ENCODE measurements at places on chromosomes 7 and 10.
A peak's percentile ranks its signal among the peaks of the same experiment; 100 is the strongest.

- no peak for DNase-seq
These were observed 1.2 kb downstream of the ZWINT start for GRCh38 chr10:56359837-56360236.

- no peak for DNase-seq
These were observed 206.2 kb downstream of the PPP1R9A start for GRCh38 chr7:95113590-95113989.

- DNase-seq, result no peak
These were observed 336.0 kb downstream of the AUTS2 start for GRCh38 chr7:69934144-69934903.

DNA sequence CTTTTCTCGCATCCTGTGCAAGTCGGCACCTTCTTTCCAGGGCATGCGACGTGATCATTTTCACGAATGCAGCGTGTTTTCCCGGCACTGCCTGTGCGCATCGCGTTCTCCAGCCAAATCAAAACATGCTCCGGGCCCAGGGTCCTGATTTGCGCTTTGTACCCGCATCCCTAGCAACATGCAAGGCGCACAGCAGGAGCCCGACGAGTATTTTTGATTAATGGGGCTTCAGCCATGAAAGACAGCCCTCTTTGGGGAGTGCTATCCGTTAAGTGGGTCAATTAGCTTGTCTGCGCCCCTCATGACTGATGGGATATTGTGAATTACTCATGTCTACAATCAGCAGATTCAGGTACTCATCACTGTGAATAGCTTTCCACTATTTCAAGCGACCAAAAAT is 243.3 kb upstream of the RNF32 start:
- no peak for DNase-seq

DNA sequence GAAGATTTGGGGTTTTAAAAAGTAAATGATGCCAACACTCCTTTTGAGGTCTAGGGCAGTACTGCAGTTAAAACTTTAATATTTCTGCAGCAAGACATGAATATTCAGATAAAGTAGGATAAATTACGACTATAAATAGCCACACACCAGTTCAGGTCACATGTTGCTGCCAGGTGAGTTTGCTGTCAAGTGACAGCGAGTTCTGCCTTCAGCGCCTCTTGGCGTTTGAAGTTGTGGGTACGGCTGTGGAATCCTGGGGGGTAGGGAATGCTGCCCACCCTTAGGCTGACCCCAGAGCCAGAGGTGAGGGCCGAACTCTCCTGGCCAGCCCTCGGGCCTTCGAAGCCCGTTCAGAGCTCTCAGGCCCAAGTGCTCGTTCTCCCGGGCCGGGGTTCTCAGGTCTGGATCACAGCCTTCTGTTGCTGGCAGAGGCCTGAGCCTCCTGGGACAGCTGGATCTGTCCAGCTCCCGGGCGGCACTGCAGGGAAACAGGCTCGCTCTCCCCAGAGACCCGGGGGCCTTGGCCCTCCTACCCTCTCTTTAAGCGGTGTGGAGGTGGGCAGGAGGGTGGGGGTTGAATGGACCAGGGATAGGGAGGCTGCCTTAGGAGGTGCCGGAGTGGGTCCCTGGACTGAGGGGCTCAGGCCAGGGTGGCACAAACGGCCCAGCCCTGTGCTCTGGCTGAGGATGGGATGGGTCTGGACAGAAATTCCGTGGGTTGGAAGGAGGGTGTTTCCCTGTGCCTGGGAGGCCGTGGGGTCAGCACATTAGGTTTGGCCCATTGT is 5.4 kb downstream of the BRI3 start:
- no peak for DNase-seq

DNA sequence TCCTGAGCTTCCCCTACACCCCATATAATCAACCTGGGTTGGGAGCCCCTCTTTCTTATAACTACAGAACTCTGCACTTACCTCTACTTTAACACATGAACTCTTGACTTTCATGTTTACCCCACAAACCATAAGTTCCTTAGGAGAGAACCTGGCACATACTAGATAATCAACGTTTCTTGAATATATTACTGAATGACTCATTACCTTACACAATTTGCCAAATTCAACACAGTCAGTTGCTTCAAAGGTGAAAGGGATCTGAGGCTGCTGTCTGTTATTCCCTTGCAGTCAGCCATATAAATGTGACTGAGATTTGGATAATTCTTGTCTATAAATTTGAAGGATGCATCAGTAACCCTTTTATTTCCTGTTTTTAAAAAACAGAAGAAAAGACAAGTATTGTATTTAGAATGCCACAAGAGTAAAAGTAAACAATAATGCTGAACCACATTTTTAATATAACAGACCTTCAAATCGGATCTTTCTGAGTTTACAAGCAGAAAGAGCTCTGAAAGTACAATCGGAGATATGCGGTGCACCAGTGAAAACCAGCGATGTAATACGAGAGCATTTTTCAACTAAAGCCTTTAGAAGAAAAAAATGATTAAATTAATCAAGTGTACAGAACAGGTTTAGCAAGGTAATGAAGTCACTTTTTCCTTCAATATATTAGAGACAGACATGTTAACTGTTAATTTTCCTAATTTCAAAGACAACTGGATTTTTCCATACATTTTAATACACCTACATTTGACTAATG is 29.5 kb upstream of the LRRC17 start:
- no peak for DNase-seq

- DNase-seq, result no peak
These were observed 14.2 kb upstream of the HPS1 start for GRCh38 chr10:98460837-98461499.

- DNase-seq, result no peak
These were observed 6.9 kb downstream of the PRKAR2B start for GRCh38 chr7:107051376-107051775.

DNA sequence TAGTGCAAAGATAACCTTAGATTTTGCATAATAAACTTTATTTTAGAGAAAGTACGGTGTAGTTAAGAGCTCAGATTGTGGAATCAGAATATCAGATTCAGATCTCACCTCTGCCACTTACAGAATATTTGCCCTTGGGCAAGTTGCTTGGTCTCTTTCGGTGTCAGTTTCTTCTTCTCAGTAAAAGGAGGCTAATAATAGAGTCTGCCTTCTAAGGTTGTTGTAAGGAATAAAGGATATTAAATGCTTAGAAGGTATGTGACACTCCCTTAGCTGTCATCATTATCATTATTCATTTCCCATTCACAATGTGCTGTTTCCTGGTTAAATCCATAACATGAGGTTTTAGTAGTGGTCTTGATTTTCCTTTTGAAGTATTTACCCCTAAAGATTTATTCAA is 42.2 kb downstream of the MPLKIP start:
- no peak for DNase-seq

DNA sequence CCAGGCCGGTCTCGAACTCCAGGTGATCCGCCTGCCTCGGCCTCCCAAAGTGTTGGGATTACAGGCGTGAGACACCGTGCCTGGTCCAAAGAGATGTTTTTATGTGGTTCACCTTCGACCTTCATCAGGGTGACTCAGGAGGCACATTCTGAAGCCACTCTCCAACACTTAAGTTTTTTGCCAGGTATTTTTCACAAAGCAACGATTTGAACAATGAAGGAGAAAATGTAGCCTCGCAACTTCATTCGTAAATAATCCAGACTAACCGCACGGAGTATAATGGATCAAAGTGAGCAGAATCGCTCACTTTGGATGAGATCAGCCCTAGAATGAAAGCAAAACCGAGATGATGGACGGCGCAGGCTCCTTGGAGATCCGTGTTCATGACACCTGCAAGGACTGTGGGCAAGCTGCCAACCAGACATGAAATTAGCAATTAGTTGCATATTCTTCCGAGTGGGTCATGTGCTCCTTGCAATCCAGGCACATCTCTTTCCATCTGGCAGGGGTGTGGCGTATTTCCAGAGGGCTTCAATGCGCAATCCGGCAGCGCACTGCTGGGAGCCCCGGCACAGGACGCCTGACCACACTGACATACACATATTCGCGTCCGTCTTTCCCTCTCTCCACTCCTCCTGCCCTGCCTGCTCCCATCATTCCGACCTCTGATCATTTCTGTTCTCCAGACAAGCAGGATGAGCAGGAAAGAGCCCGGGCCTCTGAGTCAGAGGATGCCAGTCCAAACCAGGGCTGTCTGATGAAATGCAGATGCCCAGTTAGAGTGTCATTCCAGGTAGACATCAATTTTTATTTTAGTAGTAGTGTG is 148.4 kb downstream of the KLF6 start:
- DNase-seq, result no peak

- DNase-seq, result no peak
These were observed 846 bp downstream of the DNAJC1 start for GRCh38 chr10:22002591-22003176.

GRCh38 chr10:103772096-103772845 is 83.1 kb downstream of the SH3PXD2A start:
- peak; percentile 74 for DNase-seq

- DNase-seq, result no peak
These were observed 178.0 kb downstream of the CELF2 start for GRCh38 chr10:11195623-11196022.

GRCh38 chr7:66185680-66186187 is 19.4 kb upstream of the TPST1 start:
- DNase-seq, result no peak

DNA sequence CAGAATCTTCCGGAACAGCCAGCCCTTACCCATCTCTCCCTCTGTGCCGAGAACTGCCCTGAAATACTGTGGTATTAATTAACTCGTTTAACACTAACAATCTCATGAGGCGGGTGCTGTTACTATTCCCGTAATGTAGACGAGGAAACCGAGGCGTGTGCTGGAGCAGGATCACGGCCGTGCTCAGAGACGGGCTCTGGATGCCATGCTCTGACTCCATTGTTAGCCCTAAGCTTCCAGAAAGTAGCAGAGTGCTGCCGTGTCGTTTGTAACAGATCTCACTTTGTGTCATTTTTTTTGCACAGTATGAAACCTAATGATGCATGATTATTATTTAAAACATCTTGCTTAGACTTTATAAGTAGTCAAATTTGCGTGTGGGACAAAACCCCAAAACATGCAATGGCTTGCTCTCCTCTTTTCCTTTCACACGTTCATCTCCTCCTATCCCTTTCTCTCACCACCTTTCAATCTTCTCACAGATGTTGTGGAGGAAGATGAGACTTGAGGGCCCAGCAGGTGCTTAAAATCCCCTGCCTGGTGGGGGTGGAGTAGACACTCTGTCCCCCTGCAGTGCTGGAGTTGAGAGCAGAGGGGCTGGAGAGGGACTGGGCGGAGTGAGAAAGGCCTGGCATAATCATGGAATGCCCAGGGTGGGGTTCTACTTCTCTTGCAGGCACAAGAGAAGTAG is 482 bp upstream of the ACTR3C start:
- DNase-seq, result no peak

DNA sequence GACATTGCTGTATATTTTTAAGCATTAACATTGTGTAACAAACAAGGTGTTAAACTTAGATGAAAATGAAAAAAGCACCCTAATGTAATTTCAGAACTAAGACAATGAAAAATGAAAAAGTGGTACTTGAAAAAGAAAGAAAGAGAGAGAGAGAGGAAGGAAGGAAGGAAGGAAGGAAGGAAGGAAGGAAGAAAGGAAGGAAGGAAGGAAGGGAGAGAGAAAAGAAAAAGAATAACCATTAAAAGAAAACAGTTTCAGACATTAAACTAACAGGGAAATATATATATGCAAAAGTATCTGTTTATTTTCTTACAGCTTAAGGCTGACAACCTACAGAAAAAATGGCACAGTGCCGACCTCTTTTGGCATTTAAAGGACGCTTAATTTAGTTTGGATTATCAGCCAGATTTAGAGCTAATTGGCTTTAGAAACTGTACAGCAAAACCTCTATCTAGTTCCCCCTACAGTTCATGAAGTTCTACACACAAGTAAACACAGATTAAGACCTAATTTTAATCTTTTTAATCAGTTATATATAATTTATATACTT is 13.8 kb downstream of the MTERF1 start:
- no peak for DNase-seq

GRCh38 chr10:132360766-132361447 is 28.9 kb downstream of the LRRC27 start:
- peak; percentile 38 for DNase-seq

DNA sequence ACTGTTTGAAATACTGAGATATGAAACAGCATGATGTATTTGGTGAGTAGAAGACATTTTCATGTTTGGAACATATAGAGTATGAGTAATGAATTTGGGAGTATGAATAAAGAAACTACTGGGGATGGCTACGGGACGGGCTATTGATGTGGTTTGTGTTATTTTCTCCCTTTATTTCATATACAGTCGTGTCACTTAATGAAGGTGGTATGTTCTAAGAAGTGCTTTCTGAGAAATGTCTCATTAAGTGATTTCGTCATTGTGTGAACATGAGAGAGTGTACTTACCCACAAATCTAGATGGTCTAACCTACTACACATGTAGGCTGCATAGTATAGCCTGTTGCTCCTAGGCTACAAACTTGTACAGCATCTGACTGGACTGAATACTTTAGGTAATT is 106.3 kb downstream of the CCNY start:
- no peak for DNase-seq

- no peak for DNase-seq
These were observed 901.8 kb upstream of the ZWINT start for GRCh38 chr10:57262892-57263291.

DNA sequence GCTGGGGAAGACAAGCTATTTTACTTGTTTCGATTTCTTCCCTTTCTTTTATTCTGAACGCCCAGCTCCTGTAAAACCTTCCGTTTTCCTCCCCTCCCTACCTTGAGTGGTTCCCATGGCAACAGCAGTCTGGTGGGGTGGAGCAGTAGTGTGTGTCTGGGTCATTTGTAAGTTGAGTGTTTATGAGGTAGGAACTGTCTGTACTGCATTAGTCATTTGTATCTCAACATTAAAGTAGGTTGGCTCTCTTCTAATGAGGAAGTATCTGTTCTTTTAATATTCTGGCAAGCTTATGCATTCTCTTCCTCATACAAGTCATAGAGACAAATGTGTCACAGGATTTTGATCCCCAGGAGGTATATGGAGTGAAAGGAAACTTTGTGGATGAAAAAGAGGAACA is 85.3 kb upstream of the CCDC6 start:
- DNase-seq, result peak; percentile 4

DNA sequence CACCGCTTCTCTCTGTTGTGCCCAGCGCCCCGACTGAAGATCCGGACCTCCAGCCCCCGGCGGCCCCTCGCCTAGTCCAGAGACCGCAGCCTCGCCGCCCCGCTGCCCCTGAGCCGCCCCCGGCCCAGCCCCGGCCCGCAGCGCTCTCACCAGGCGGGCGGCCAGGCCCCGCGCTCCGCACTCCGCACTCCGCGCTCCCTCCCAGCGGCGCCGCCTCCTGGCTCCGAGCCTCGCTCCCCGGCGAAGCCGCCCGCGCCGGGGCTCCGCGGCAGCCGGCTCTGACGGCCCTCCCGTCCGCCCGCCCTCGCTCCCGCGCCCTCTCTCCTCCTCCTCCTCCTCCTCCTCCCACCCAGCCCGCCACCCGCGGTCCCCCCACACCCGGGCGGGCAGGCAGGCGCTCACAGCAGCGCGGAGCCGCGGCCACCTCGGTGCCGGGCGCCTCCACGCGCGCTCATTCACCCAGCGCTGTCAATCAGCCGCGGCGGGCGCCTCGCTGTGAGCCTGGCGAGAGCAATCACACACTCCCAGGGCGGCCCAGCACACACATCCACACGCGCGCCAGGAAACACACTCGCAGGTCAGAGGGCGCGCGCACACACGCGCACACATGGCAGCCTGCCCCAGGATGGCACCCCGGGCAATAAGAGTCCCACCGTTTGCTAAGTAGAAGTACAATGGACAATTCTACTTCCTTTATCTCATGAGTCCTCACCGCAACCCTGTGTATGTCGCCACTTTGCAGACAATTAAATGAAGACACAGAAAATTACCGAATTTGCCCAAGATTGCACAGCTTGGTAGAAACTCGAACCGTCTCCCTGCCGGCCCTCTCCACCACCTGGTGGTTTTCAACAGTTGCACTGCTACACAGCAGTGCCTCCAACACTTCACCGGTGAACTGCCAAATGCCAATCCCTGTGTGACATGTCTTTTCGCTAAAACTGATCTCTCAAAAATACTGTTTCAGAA is at the start of gene PRRT4:
PRRT4 (minus strand) TSS at position 280 of the 969 bp plus-strand sequence.
- DNase-seq, result peak; percentile 56

GRCh38 chr10:125079091-125079600 is 81.2 kb downstream of the CTBP2 start:
- no peak for DNase-seq

All from endothelial cell (in vitro differentiated cells).